ENCODE measurements at places on chromosomes 3 and 15.

DNA sequence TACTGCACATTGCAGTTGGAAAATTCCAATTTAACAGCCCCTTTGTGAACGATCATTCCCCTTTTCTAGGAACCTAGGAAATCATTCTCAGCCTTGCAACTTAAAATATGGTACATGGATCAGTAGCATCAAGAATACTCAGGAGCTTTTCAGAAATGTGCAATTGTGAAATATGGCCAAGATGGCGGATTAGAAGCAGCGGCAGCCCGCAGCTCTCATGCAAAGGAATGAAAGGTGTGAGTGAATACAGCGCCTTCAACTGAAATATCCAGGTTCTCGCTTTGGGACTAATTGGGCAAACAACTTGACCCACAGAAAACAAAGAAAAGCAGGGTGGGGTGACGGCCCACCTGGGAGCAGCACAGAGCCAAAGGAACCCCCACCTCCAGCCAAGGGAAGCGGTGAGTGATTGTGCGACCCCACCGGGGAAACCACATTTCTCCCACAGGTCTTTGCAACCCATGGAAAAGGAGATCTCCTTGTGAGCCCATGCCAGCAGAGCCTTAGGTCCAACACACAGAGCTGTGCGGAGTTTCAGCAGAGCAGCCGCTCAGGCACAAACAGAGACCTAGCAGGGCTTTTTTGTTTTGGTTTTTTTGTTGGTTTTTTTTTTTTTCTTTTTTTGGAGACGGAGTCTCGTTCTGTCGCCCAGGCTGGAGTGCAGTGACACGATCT lies 7.6 kb upstream of the AVEN start:
- no peak for DNase-seq

- no peak for DNase-seq
These were observed 20.7 kb downstream of the ADAMTS9 start for GRCh38 chr3:64667138-64667537.

DNA sequence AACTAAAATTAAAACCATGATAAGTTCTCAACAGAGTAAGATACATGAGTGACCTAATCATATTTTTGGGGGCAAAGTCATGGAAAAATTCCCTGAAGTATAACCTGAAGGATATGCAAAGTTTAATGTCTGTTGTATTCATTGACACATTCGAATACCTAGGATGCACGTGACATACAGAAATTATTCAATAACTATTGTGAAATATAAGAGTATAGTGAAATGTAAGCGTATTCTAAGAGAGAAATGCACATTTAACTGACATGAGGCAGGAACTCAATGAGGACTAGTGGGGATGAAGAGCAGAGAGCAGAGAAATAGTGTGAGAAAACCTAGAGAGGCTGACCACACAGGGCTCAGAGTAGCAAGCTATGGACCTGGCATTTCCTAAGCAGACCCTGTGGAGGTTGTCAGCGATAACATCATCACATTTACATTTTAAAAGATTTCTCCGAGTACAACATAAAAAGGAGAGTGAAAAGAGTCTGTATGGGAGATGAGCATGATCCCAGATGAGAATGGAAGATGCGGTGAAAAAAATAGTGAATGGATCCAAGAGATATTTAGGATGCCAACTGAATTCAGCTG lies 588.8 kb downstream of the MAGI1 start:
- DNase-seq: no peak

DNA sequence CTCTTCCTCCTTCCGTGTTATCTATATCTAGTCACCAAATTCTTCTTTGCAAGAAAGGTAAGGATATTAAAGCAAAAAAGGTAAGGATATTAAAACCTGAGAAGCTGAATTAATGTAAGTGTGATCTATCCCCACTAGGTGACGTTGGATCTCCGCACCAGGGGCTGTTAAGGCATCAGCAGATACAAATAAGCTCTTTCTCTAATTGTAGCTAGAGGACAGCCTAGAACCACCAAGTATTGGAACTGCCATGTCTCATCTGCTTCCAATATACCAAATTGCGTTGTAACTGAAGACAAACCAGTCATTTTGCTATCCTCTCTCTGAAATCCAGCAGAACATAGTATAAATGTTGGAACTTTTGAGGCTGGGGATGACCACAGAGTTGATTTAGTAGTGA lies 471.2 kb upstream of the TGFBR2 start:
- no peak for DNase-seq

- no peak for DNase-seq
These were observed 51.6 kb upstream of the SLC6A11 start for GRCh38 chr3:10764259-10765051.

DNA sequence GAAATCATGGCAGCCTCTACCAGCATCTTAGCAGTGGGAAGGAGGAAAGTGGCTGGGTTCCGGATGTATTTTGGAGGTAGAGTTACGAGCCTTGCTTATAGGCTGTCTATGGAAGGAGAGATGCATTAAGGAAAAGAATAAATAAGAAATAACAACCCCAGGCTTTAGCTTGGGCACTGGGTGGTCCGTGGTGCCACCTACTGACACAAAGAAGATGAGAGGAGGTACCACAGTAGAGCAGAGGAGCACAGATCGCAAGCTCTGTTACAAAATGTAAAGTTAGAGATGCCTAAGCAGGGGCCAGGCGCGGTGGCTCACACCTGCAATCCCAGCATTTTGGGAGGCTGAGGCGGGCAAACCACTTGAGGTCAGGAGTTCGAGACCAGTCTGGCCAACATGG lies 74.8 kb downstream of the TMEM39A start:
- no peak for DNase-seq

DNA sequence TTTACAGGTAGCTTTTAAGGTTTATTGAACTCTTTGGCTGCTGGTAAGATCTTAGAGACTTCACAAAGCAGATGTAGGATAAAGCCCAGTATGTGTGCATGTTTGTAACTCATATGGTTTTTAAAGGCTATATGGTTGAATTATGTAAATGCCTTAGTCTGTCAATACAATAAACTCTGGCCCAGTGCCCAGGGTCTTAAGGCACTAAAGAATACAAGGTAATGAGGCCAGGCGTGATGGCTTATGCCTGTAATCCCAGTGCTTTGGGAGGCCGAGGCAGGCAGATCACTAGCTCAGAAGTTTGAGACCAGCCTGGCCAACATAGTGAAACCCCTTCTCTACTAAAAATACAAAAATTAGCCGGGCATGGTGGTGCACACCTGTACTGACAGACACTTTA lies 170.3 kb upstream of the CGNL1 start:
- DNase-seq: no peak

DNA sequence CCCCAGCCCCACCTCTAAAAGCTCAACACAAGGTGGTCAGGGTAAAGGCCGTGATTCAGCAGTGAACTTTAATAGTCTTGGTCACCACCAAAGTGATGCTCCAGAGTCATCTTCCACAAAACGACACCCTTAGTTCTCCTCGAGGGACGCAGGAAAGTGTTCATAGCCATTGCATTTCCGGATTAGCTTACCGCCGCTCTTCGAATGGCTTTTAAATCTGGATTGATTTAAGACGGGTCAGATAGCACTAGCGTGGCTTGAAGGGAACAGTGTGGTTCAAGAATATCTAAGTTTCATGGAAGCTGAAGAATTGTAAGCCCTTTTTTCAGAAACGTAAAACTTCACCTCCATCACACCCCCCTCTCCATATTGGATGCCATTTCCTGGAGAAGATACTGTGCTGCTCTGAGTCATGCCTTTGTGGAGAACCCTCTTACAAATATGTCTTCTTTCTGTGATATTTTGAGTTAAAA lies 829 bp downstream of the RNF7 start:
- peak; percentile 35 for DNase-seq

DNA sequence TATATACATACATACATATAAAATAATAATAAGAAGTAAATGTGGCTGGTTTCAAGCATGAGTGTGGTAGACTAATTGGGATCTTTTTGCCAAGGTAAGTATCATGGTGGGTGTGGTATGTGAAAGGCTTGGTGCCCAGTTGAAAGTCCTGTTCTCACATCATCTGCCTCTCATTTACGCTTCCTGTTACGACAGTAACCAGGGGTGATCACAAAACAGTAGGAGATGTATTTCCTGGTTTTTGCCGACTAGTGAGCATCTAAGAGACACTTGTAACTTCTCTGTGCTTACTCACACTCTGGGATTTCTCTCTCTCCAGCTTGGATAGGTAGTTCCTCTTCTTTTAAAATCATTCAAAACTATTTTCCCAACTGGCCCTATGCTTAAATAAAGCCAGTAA lies 1028.3 kb upstream of the NR2F2 start:
- no peak for DNase-seq

- no peak for DNase-seq
These were observed 70.6 kb upstream of the SNRK start for GRCh38 chr3:43215663-43216275.

GRCh38 chr15:32893421-32893820 lies 175.6 kb downstream of the GREM1 start:
- DNase-seq: no peak

DNA sequence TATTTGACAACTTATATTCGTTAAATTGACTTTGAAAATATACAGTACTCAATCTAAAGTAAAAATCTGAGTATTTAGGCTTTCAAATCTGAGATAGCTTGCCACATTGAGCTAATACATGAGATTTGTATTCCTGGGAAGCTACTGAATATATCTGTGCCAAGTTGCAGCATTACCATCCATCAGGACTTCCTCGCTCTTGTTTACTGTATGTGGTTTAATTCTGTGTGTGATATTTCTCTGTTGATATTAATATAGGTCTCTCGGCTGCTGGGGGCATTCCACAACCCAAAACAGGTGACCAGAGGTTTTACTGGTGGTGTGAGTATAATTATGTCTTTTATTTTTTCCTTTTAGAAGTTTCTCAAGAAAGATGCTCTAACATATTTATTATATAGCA lies 5.8 kb downstream of the IDH3A start:
- DNase-seq: no peak

GRCh38 chr3:39275052-39275451 lies 4.8 kb downstream of the CX3CR1 start:
- no peak for DNase-seq

GRCh38 chr3:7696320-7696719 lies 805.3 kb upstream of the LMCD1 start:
- no peak for DNase-seq

DNA sequence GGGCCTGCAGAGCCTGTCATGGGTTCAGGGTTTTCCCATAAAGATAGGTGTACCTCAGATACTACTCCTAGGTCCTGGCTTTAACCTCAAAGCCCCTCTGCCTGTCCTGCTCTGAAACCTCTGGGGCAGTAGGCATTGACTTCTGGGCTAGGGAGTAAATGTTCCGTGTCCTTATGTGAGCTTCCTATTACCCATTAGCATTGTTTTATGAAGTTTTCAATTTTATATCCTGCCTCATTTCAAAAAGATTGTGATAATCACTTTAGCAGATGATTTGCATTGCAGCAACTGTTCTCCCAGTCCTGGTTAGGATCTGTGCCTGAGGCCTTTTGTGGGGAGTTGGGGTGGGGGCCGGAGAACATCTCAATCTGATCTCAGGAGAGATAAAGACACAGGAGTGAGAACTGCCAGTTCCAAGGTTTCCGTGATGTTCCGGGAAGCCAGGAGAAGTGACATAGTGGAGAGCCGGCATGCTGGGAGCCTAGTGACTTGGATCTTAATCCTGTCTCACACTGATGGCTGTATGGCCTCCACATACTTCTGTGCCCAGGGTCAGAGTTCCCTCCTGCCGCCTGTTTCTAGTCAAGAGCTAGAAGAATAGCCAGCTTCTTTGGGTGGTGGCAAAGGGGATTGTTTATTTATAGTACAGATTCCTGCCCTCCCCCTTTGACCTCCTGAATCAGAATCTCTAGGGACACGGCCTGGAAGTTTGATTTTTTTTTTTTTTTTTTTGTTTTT lies 10.6 kb downstream of the TPM1 start:
- no peak for DNase-seq

DNA sequence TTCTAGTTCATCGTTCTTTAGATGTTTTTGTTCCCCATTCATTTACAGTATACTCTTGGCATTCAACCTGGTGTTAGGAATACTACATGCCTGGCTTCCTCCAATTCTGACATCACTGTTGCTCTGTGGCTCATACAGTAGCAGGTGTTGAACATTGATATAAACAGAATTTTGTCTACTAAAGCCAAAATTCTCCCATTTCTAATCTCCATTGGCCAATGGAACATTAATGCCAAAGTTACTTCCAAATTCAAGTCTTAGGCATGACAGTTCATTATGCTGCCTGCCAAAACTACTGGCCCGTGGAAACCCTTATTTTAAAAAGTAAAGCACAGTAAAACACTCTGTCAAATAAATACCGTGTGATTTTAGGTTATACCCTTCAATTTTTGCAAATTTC lies 368.0 kb downstream of the NAALADL2 start:
- no peak for DNase-seq

GRCh38 chr15:88894348-88894818 lies 961 bp downstream of the HAPLN3 start:
- DNase-seq: no peak

- DNase-seq: no peak
These were observed 282.1 kb downstream of the RPLP1 start for GRCh38 chr15:69734699-69735098.

GRCh38 chr15:98324341-98324970 lies 323.9 kb upstream of the IGF1R start:
- DNase-seq: no peak

DNA sequence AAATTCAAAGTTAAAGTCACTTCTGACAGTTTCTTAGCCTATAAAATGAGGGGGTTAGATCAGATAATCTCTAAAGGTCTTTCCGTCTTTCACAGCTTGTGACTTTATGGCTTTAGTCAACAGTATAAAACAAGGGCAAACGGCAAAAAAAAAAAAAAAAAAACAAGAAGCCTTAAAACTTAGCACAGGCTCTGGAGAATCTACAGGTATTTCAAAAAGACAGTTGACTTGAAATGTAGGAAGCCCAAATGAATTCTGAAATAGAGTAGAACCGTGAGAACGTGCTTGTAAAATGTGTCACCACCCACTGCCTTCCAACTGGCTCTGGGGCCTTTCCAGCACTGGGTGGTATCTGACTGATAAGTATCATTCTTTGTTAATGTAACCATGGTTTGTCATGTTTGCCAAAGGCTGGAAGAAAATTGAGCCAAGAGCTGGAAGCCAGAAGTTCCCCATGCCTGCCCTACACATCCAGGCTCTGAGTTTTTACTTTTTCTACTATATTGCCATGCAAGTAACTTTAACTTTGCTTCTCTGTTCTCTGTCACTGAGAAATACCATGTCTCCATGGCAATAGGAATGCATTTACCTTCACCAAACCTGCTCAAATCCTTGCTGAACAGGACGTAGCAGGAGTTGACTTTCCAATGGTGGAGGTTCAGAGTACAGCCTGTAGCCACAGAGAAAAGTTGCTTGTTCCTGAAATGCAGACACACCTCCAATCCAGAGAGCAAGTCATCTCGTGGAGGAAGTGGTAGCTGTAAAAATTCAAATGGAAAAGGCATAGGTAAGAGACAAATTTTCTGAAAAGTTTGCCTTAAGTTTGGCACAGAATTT lies 35.8 kb upstream of the THSD4 start:
- no peak for DNase-seq

GRCh38 chr3:32865383-32865782 lies 47.6 kb downstream of the TRIM71 start:
- DNase-seq: no peak

- DNase-seq: no peak
These were observed 32.1 kb upstream of the NUDT16 start for GRCh38 chr3:131349454-131349853.

All from hematopoietic multipotent progenitor cell treated with erythropoietin and hydrocortisone succinate and interleukin-3 and kit ligand, for 15 days (in vitro differentiated cells).